ENCODE measurements at places on chromosomes 7 and 10.

DNA sequence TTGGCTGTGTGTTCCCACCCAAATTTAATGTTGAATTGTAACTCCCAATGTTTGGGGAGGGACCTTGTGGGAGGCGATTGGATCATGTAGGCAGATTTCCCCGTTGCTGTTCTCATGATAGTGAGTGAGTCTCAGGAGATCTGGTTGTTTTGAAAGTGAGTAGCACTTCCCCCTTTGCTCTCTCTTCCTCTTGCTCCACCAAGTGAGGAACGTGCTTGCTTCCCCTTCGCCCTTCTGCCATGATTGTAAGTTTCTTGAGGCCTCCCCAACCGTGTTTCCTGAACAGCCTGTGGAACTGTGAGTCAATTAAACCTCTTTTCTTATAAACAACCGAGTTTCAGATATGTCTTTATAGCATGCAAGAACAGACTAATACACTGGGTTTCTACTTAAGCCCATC lies 176.3 kb downstream of the CDK14 start:
- no peak for DNase-seq

- no peak for DNase-seq
These were observed 19.9 kb downstream of the COL17A1 start for GRCh38 chr10:104065748-104066147.

- peak; percentile 64 for DNase-seq
These were observed 69.3 kb upstream of the PARD3 start for GRCh38 chr10:34884272-34884952.

- DNase-seq: peak; percentile 94
These were observed 621.2 kb downstream of the SDK1 start for GRCh38 chr7:3922175-3922635.

- DNase-seq: no peak
These were observed 344.1 kb upstream of the NPVF start for GRCh38 chr7:25572423-25572822.

DNA sequence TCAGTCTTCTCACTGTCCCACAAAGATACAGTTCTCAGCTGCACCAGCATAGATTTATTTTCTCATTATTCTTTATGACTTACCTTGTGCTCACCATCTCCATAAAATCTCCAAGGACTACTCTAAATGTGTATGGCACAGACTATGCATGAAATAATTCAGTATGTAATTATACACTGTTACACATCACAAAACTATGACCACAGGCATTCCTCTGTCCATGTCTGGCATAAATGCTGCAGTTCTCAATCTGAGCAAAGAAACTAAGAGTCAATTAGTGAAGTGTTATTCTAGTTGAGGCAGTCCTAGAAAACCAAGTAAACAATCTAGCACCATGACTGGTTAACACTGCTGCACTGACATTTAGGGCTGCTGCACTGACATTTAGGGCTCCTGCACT lies 2.7 kb downstream of the CYCS start:
- no peak for DNase-seq

DNA sequence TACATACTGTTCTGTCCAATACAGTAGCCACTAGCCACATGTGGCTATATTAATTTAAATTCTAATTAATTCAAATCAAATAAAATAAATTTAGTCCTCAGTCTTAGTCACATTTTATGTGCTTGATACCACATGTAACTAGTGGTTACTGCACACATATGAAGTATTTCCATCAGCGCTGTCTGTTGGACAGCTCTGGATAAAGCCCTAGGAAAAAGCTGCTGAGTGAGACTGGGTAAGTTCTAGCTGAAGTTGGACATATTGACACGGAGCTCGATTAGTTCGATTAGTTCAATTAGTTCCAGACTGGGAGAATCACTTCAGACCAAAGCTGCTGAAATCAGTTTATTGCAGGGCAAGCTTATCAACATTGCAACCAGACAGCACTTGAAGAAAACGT lies 15.1 kb upstream of the LIPM start:
- DNase-seq: no peak

- no peak for DNase-seq
These were observed 8.9 kb downstream of the ANKMY2 start for GRCh38 chr7:16636555-16637101.

Data from foreskin keratinocyte (primary cell).